ENCODE measurements at places on chromosomes 7 and 10.

- no peak for DNase-seq
These were observed 16.3 kb downstream of the MACROH2A2 start for GRCh38 chr10:70068925-70069324.

DNA sequence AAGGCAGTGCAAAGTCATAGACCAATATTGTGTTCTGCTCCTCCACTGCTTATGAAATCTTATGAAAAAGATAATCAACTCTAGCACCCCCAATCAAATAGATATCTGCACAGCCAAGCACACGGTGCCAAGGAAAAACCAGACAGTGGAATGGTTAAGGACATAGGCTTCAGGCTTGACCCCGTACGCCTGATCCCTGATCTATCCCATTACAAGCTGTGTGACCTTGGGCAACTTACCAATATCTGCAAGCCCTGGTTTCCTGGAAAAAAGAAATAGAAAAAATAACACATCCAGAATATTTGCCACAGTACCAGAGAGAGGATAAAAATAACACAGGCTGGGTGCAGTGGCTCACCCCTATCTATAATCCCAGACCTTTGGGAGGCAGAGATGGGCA is 56.9 kb downstream of the GRB10 start:
- no peak for DNase-seq

- DNase-seq: no peak
These were observed 234.2 kb downstream of the CDK14 start for GRCh38 chr7:90830308-90830707.

DNA sequence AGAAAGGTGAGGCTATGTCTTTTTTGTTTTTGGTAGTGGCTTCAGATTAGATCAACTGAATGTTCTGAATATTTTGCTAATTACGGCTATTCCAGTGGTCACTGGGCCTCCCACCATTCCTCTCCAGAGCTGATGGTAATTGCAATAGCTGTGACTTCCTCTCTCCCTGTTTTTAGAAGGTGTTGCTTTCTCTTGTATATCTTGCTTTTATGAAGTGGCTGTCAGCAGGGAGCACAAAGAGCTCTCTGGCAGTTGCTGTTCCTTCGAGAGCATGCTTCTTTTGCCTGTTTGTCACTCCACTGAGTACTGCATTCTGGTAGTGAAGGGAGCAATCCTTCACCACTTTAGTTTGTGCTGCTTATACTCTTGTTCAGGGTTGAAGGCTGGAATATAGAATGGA is 133.3 kb downstream of the EXOC4 start:
- no peak for DNase-seq

Measured in activated CD4-positive, alpha-beta T cell treated with anti-CD3 and anti-CD28 coated beads, Interleukin-2, amount 10 ng/mL, durations not matched to agents 24 days and 14 days (primary cell).